NCI-H524 (cell line): ENCODE measurements at places on chromosomes 16 and 17.

GRCh38 chr17:61136296-61136695 lies 263.3 kb upstream of the TBX2 start:
- no peak for DNase-seq

DNA sequence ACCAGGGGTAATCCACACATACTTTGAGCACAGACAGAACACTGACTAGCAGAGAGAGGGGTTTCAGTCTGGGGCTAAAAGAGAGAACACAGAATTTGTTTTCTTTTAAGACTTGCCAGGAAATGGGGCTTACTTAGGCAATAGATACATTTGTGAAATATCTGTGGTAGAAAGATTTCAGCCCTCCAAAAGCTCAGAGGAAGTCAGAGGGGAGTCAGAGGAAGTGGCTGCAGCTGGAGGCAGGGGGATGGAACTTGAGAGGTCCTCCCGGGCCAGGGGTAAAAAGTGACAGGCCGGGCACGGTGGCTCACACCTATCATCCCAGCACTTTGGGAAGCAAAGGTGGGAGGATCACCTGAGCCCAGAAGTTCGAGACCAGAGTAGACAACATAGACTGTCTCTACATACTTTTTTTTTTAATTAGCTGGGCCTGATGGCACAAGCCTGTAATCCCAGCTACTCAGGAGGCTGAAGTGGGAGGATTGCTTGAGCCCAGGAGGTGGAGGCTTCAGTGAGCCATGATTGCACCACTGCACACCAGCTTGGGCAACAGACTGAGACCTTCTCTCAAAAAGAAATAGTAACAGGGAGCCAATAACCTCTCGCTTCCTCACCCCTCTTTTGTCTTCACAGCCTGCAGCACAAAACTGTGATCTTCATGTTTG lies 49.9 kb downstream of the NLRC5 start:
- DNase-seq, result no peak

DNA sequence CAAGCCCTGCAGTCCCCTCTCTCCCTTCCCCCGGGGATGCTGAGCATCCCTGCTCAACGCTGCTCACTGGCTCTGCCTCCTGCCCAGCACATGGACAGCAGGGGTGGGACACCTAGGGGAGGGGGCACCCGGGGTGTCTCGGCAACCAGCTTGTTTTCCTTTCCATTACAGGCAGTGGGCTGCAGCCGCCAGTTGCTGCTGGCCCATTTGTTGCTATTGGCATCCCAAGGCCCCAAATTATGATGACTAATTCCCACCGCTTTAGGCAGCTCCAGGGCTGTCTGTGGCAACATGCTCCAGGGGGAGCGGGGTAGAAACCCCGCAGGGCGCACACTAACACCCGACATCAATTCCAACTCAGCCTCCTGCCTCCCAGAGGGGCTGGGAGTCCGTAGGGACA lies 4.9 kb downstream of the SDK2 start:
- no peak for DNase-seq

GRCh38 chr17:34413443-34414119 lies 50.5 kb upstream of the CCL1 start:
- DNase-seq, result no peak

GRCh38 chr16:6932871-6933385 lies 399.7 kb upstream of the RBFOX1 start:
- DNase-seq, result no peak

DNA sequence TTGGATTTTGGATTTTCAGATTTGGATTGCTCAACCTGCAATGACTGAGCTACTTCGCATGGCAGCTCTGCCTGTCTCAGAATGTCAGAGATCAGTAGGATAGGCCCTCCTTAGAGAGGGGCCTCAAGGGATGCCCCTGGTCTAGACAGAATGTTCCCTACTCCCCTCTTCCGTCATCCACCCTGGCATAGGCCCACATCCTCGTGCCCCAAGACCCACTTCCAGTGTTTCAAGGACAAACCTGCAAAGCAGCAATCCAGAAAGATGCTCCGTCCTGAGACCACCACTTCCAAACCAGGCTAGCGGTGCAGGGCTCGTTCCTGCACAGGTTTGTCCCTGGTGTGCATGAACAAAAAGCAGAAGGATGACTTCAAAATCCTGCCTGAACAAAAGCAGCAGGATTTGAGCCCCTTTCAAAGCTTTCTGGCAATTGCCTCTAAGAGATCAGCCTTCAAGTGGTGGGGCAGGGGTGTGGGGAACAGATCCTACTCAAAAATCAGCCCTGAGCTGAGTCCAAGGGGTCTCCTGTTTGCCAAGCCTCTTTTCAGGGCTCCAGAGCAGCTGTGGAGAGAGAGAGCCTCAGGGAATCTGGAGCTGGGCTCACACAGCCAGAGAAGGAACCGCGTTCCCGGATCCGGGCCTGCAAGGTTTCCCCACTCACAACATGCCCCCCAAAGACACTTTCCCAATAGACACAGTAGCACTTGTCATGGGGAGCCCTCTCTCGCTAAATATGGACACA lies 121.1 kb downstream of the SOCS1 start:
- DNase-seq, result no peak

GRCh38 chr17:17826342-17826713 lies 10.5 kb downstream of the SREBF1 start:
- no peak for DNase-seq

GRCh38 chr17:45693792-45694191 lies 90.3 kb upstream of the CRHR1 start:
- no peak for DNase-seq

DNA sequence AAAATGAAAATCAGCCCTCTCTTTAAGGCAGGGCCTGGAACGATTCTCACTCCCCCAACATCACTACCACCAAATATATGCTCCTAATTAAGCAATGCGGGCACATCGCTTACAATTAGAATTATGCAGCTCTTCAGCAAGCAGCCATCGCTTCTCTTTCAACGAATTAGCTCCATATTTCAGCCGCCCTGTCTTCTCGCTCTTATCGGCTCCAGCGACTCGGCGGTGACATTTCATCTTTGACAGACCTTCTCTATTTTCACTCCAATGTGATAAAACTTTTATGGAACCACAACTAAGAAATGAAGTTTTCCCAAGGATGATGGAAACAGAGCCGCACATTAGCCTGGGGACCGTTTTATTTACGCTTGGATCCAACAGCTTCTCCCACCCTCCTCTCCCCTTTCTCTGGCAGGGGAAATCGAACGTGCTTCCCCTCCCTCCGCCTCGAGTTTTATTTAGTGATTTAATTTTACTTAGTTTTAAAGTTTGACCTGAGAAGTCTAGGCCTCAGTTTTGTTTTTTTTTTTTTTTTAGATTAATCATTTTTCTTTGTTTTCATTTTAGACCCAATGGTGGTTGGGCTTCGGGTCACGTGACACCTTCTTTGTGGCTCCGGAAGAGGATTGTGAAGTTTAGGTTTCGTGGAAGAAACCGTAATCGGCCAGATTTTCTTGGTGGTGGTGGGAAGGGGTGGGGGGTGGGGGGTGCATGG lies 3.1 kb upstream of the HOXB2 start:
- DNase-seq, result no peak

DNA sequence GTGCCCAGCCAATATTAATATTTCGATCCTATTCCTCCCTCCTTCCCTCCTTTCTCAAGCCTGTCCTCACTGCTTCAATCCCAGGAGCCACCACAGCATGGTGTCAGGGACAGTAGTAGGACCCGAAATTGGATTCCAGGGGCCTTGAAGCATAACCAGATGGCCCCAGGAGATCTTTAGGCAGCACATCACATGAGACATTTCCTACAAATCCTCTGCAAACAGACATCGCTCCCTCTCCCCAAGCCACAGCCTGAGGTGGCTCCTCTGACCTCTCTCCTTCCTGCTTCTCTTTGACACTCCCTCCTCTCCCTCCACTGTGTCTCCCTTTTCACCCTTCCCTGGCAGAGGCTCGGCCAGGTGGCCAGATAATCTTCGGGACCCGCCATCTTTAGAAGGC lies 76.6 kb downstream of the BMERB1 start:
- DNase-seq, result no peak

DNA sequence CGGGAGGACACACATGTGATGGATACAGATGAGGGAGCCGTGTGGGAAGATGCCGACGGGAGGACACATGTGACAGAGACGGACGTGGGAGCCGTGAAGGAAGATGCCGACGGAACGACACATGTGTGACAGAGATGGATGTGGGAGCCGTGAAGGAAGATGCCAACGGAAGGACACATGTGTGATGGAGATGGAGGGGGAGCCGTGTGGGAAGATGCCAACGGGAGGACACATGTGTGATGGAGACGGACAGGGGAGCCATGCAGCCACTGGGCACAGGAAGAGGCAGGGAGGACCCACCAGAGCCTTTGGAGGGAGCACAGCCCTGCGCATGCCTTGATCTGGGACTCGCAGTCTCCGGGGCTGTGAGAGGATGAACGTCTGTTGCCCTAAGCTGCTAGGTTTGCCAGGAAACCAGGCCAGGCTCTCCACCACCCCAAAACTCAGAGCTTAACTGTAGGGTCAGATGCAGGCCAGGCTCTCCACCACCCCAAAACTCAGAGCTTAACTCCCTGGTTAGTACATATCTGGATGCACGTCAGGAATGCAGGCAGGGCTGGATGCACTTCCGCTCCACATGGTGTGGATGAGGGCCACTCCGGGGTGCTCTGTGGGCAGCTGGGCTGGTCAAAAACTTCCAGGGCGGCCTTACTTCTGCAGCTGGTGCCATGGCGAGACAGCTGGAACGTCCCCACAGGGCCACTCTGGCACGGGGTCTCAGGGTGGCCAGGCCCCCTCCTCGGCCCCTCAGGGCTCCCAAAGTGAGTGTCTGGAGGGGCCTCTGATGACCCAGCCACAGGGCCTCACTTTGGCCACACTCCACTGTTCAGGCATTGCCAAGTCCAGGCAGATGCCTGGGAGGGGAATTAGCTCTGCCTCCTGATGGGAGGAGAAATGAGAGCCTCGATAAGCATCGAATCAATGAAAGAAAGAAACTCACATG lies 47.7 kb upstream of the ZNF469 start:
- DNase-seq, result no peak
